Dorsolateral prefrontal cortex (tissue), 122 donors: ENCODE measurements at places on chromosomes 16 and 17.

- DNase-seq: no peak
These were observed 5.7 kb upstream of the SLC4A1 start for GRCh38 chr17:44273607-44274006.

GRCh38 chr16:28897826-28898225, 19.5 kb downstream of the ATP2A1 start:
- no peak for DNase-seq

DNA sequence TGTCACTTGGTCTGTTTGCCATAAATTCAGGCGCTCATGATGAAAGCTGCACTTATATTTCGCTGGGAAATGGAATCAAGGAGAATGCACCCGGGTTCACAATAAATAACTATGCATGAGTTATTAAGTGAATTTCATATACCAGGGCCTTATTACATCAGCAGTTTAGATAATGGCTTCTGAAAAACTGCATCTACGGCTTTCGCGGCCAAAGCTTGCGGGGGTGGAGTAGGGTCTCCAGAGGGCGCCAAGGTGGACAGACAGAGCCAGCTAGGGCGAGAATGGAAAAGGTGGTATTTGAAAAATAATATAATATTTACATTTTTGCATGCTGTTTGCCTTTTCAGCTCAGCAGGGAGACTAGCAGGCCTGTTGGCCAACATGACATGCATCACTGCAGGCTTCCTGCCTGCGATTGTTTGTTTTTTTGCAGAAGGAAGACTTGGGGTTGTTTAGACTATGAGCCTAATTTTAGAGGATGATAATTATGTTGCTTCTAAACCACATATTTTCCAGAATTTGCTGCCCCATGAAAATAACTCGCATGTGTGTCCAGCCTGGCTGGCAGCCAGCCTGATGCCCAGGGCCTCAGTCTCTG, 173.8 kb upstream of the IRX3 start:
- no peak for DNase-seq

GRCh38 chr17:42457107-42457792, 1.4 kb upstream of the ATP6V0A1 start:
- no peak for DNase-seq

DNA sequence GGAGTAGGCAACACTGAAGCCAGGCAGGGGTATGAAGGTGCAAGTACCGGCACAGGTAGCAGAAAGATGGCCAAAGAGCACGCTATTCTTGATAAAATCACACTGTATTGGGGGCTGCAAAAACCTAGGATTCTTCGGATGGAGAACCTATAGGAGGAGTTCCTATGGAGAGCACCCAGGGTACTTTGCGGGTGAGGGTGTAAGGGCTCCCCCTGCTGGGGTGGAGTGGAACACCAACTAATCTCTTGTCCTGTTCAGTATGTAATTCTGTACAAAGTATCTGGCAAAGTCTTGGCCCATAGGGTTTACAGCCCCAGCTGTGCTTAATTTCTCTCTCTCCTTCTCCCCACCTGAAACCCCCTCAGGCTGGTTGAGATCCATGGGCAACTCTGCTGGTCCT, 393.1 kb upstream of the ASIC2 start:
- no peak for DNase-seq

GRCh38 chr17:17561408-17562145, 29.9 kb downstream of the PEMT start:
- no peak for DNase-seq

DNA sequence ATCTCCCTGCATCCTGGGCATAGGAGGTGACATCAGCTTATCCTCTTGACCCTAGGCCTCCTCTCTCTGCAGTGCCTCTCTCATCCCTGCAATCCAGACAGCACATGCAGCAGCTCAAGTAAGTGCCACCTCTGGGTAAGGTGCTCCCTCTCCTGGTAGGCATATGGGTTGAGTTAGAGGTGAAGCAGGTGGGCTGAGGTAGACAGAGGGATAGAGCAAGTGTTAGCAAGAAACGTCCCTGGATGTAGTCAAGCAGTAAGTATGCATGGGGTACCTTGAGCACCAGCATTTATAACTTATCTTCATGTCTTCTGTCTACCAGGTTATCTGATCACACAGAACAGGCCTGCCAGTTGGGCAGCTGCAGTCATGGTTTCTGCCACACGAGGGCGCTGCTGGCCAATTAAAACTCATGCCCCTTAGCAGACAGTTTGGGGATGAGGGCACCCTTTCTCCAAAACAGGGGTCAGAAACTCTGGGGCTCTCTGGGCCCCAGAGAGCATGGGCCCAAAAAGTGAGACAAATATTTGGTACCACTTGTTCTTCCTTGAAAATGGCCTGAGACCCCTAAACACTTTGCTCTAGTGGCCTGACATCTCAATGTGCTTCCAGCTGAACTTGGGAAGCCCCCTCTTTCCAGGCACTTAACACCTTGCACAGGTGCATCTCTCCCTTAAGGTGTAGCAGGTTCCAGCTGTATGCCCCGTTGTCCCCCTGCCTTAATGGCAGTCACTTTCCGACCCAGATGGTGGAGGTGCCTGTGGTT, 59.8 kb downstream of the NEUROD2 start:
- peak; percentile 82 for DNase-seq

GRCh38 chr17:43881181-43881580, 26.2 kb downstream of the MPP2 start:
- no peak for DNase-seq

DNA sequence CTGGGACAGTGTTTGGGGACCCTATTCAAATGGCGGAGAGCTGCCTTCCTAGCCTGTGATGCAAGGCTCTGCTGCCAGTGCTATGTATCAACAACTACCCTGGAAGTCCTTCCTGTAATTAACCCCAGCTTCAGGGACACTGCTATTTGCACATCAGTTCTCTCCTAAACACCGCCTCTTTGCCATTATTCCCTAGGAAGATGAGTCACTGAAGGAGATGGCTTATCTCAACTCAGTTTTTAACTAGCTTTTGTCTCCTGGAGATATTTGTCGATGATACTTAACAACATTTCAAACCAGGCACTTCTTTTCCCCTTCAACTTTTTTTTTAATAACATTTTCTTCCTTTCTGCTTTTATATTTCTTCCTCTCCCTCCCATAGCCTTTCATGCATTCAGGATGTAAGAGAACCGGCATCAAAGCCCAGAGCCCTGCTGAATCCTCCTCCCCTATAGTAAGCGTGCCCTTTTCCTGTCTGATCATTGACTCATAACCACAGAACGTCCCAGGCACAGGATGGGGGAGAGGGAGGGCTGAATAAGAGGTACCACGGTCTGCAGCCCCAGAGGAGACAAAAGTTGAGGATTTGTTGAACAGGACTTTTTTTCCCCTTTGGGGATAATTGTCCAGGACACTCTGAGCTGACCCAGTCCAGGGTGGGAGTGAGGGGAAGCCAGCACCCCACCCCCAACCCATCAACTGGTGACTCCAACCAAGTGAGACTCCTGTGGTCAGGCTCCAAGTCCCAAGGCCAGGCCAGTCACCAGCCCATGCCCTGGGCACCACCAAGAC, 387.8 kb upstream of the SALL1 start:
- no peak for DNase-seq

DNA sequence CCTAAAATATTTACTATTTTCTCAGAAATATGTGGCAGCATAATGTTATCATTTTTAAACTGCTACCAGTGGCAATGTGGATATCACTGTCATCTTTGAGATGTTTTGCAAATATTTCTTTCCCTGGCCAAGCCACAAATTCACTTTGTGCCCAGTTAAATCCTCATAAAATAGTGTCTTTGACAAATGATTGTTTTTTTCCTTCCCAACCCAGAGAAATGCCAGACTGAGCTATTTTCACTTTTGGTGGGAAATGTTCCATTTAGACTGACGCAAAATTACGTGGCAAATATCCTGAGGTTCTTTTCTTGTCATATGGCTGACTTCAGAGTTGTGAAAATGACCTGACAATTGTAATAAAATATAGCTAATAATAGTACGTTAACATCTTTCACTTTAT, 807.0 kb upstream of the SOX9 start:
- no peak for DNase-seq

GRCh38 chr16:3401719-3402397, 843 bp downstream of the ZNF174 start:
- no peak for DNase-seq

DNA sequence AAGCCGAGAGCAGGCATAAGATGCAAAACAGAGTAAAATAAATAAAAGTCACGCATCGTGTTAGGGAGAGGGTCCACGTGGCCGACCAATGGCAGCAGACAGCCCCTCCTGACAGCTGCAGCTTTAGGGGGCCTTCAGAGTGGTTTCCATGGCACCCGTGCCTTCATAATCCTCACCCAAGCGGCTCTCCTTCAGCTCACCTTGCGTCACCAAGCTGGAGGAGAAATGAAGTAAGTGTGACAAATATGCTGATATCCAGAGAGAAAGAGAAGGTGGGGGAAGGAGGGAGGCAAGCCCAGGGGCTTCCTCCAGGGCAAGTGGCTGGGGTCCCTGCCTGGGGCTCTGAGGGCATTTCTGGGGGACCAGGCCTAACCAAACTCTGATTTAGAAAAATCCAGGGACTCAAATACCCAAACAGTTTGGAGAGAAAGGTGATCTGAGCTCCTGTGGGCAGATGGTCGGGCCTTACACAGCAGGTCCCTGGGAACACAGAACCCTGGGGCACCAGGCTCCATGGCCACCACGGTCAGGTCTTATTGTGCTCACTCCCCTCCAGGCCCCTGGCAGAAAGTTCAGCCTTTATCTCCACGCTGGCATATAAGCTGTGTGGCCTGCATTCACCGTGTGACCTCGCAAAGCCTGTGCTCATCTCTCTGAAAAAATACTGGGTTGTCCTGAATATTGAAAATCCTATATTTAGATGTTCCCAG, 80.7 kb upstream of the TNRC6C start:
- DNase-seq: no peak

- no peak for DNase-seq
These were observed 67.8 kb upstream of the MMP2 start for GRCh38 chr16:55411231-55411630.

GRCh38 chr17:51770027-51770759, 388.3 kb downstream of the CA10 start:
- no peak for DNase-seq

DNA sequence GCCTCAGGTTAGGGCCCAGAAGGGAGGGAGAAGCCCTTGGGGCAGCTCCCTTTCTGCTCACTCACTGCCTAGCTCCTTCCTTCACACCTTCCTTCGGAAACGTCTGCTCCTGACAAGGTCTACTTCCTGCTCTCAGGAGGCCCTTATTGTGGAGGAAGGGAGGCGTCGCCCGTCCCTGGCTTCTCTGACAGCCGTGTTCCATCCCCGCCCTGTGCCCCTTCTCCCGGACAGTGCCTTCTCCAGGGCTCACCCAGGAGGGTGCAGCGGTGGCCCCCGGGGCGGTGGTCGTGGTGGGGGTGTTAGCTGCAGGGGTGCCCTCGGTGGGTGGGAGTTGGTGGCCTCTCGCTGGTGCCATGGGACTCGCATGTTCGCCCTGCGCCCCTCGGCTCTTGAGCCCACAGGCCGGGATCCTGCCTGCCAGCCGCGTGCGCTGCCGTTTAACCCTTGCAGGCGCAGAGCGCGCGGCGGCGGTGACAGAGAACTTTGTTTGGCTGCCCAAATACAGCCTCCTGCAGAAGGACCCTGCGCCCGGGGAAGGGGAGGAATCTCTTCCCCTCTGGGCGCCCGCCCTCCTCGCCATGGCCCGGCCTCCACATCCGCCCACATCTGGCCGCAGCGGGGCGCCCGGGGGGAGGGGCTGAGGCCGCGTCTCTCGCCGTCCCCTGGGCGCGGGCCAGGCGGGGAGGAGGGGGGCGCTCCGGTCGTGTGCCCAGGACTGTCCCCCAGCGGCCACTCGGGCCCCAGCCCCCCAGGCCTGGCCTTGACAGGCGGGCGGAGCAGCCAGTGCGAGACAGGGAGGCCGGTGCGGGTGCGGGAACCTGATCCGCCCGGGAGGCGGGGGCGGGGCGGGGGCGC, 231.9 kb downstream of the SEC14L1 start:
- DNase-seq: peak; percentile 63

DNA sequence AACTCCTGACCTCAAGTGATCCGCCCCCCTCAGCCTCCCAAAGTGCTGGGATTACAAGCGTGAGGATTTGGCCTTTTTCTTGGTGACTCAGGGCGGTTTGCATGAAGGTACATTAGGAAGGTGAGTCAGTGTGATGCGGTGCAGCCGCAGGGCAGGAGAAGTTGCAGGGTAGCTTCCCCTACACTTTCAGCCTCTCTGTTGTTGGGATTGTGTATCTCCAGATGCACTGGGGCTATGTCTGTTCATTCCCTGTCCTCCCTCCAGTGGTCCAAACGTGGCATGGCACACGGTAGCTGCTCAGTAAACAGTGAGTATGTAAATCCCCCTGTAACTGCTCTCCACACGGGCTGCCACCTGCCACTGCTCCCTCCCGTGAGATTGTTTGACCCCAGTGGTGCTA, 109.1 kb upstream of the CDC42EP4 start:
- DNase-seq: no peak

DNA sequence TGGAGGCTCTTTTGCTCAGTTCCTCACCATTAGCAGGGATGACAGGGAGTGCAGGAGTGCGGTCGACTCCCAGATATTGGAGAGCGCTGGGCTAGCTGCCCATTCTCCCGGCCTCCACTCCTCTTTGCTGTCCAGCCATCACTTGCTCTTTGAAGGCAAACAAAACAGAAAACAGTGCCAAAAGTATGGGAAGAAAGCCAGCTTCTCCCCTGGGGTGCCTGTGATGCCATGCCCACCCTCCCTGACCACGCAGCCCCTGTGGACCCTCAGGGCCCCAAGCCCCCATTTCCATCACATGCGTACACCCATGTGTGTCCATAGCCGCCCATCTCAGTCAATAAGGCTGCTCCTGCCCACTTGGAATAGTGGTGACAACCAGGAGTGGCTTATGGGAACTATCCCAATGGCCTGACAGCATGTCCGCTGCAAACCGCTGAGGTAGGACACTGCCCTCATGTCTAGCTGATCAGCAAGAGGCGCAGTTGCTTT, 30.0 kb downstream of the MAPT start:
- DNase-seq: no peak

DNA sequence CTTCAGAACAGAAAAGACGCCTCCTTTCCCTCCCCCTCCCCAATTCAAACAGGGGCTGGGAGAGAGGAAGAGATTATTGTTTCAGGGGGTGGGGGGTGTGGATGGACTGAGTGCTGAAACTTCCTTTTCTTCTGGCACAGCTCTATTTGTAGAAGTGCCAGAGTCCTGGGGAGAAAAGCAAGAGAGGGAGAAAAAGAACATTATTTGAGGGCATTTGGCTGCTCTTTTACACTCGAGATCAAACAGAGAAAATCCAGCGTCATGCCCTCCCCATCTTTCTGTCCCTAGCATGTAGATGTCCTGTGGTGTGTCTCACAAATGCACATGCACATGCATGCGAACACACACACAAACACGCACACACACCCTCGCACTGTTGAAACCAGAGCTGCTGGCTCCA, 13.0 kb downstream of the ARL4D start:
- DNase-seq: no peak
